ENCODE measurements at places on chromosomes 6 and 20.
A peak's percentile ranks its signal among the peaks of the same experiment; 100 is the strongest.

DNA sequence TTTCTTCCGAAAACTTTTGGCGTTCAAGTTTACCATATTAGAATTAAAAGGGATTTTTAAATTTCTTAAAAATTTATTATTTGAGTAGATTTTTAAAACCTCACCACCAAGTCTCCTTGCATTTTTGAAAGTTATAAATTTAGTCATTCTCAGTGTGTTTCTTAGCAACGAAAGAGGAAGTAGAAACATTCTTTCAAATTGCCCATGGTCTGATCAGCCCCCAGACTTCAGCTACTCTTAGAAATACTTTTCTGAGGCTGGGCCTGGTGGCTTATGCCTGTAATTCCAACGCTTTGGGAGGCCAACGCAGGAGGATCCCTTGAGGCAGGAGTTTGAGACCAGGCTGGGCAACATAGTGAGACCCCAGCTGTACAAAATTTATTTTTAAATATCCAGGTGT lies 15.1 kb upstream of the RTF2 start:
- no peak for DNase-seq

DNA sequence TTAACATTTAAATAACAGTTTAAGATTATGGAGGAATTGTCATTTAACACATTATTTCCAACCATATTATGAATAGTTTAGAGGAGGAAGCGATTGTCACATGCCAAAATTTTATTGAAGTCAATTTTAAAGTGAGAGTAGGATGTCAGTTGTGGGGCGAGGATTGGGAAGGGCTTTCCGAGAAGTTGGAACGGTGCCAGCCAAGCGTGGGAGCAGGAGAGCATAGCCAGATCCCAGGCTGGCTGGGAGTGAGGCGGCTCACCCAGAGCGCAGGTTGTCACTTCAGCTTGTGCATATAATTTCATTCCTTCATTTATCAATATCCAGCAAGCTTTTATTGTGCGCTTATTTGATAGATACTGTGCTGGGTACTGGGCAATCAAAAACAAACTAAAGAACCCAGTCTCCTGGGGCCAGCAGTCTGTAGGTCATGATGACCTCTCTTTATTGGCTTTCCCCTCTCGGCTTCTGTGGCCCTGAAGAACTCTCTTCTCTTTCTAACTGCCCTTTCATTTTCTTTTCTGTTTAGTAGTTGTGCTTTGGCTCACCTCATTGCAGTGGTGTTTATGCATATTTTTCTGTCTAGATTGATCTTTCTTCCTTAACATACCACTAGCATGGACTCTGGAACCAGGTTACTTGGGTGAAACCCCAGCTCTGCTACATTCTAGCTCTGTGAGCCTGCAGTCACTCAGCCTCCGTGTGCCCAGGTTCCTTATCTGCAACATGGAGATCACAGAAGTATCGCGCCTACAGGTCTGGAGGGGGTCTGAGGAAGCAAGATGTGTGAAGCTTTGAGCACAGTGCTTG lies 6.4 kb downstream of the CEP43 start:
- no peak for DNase-seq

DNA sequence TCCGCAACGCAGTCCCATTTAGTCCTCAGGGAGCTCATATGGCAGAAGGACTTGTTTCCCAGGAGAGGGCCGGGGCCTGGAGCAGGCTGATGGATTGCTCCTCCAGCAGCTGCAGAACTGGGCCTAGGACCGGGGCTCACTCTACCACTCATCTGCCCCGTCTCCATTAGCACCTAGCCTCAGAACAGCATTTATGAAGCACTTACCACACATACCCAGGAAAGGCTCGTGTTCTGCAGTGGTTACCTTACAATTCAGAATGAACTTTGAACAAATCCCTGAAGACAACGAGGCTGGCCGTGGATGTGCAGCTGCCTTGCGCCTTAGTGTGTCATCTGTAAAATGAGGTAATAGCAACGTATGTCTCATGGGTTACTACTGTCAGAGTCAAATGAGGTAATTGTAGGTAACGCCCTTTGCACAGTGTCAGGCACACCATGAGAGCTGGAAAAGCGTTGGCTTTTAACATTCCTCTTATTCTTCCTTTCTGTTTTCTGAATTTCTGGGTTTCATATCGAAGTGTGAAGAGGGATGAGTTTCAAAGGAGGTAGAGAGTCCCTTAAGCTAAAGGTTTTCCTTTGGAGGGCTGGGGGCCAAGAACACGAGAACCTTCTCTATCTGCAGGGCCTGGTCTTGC lies 46.3 kb upstream of the CD93 start:
- DNase-seq: no peak

- peak; percentile 45 for DNase-seq
Observed at GRCh38 chr6:15268137-15268908, 22.5 kb downstream of the JARID2 start.

DNA sequence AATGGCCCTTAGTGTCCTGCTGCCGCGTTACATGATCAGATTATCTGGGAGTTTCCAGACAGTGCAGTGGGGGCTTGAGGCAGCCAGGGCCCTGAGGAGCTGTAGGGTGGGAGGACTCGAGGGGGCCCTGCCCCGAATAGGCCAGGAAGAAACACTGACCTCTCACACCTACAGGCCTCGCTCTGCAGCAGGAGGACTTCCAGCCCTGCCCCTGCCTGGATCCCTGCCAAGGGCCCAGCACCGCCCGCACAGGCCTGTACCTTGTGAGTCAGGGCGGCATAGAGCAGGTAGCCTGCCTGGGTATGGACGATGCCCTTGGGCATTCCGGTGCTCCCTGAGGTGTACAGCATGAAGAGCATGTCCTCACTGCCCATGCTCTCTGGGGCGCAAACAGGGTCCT lies 30.1 kb upstream of the APMAP start:
- DNase-seq: no peak

GRCh38 chr6:122798099-122798641 lies 9.1 kb downstream of the SMPDL3A start:
- DNase-seq: no peak

- DNase-seq: no peak
Observed at GRCh38 chr6:36697481-36697903, at the start of gene RAB44. TSS of gene RAB44 (plus strand) at chr6:36697826. CDS start at chr6:36704236, 6,410 bp downstream.

DNA sequence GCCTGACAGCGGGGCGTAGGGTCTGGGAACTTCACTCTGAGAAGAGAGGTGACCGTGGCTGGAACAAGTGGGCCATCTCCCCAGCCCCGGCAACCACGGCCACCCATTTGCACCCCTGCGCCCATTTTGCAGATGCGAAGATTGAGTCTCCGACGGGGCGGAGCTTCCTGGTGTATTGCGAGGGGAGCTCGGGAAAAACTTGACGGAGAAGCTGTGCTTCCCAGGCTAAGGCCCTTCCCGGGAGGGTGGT lies 653 bp downstream of the ZNF335 start:
- DNase-seq: no peak

GRCh38 chr20:44849703-44850102 lies 35.8 kb upstream of the YWHAB start:
- DNase-seq: peak; percentile 31

DNA sequence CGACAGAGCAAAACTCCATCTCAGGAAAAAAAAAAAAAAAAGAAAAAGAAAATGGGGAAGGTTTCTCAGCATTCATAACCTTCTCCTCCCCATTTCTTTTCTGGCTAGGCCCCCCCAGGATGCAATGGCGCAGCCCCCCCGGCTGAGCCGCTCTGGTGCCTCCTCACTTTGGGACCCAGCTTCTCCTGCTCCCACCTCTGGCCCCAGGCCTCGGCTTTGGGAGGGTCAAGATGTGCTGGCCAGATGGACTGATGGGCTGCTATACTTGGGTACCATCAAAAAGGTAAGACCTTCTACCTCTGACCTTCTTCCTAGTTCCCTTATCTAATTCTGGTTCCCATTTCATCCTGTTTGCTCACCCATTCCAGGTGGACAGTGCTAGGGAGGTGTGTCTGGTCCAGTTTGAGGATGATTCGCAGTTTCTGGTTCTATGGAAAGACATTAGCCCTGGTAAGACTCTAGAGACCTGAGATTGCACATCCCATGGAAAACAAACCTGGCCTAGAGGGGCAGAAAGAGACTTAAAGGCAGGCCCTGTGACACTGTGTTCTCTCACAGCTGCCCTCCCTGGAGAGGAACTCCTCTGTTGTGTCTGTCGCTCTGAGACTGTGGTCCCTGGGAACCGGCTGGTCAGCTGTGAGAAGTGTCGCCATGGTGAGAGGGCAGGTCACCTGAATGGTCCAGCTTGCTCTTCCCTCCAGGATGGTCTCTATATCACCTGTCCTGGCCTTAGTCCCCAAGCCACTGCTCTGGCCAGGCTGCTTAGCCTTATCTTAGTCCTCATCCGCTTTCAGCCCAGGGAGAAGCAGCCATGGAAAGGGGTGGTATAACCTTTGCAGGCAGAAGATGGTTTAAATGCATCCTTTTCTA lies 1.6 kb downstream of the PHF1 start:
- no peak for DNase-seq

- DNase-seq: no peak
Observed at GRCh38 chr6:147378819-147379218, 129.7 kb upstream of the SAMD5 start.

DNA sequence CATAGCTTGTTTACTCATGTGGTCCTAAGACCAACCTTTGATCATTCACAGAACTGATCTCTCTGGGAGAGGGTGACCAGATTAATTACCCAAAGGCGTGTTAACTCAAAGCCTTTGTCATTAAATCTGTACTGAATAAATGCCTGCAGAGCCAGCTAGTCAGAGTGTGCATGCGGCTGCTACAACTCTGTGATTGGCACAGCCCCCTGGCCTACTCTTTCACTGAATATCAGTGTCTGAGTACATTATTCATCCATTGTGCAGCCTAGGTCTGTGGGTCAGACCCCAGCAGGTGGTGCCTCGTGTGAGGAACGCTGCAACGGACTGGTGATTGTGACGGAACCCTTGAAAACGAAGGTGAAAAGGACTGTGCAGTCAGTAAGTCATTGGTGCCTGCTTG lies 663.6 kb downstream of the PHF3 start:
- DNase-seq: no peak

- no peak for DNase-seq
Observed at GRCh38 chr6:113103634-113104361, 753.3 kb upstream of the MARCKS start.

DNA sequence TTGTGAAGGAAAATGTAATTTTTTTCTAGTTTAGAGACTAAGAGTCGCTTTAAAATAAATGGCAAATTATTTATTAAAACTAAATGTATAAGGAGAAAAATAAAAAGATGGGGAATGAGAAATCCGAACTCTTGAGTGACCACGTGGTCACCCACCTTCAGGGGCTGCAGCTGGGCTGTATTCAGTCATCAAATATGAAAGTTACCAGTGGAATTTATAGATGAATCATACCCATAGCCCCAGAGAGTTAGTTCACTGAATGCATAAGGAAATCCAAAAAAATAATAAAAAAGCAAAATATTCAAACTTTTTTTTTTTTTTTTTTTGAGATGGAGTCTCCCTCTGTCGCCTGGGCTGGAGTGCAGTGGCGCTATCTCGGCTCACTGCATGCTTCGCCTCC lies 947.7 kb upstream of the ADGRB3 start:
- no peak for DNase-seq

- DNase-seq: no peak
Observed at GRCh38 chr20:37223053-37223452, 38.6 kb downstream of the GHRH start.

DNA sequence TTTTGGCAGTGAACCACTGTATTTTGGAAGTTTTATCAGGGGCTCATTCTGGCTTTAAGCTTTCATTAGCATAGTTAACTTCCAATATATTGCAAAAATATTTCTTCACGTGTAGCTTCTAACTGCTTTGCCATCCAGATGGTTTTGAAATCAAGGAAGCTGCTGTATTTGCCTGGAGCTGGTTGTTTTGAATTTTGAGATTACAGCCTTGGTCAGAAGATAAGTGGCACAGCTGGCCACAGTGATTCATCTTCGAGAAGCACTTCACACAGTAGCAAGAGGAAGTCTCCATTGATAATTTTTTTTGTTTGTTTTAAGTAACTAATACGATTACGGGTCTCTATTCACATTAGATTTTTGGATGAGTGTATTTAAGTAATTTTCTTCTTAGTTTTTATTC lies 3.8 kb downstream of the APCDD1L start:
- no peak for DNase-seq

DNA sequence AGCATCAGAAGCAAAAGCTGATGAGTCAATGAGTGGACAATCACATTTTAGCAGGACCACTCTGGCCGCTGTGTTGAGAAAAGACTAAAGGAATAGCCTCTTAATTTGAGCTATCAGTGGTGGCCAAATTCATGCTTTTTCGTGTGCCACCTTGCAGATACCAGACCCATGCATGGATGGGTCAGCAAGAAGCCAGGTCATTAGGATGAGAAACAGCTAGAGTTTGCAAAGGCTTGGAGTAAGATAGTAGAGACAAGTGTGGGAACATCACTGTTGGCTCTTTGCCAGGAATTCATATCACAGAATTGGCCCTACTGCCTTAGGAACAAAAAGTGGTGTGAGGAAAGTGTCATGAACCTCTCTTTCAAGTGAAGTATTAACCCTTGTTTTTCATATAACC lies 25.5 kb downstream of the MRAP2 start:
- DNase-seq: no peak

DNA sequence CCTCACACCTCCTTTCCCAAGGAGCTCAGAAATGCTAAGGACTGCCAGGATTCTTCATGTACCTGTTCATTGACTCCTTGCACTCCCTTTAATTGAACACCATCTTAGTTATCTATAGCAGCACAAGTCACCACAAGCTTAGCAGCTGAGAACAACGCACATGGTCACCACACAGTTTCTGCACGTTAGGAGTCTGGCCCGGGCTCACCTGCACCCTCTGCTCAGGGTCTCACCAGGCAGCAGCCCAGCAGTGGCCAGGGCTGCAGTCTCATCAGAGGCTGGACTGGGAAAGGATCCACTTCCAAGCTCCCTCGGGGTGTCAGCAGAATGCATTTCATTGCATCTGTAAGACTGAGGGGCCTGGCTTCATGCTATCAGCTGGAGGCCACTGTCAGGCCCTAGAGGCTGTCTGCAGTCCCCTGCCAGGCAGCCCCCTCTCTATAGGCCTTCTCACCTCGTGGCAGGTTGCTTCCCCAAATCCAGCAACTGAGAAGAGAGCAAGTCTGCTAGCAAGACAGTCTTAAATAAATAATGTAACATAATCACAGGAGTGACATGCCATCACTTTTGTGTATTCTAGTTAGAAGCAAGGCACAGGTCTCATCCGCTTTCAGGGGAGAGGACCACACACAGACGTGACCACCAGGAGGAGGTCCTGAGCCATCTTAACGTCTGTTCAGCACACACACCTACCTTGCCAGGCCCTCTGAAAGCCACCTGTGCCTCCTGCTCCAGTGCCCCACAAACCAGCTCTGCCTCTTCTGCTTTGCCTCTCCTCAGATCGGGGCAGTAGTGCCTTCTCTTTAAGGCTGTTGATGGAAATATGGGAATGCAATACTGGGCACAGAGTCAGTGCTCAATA lies 165.2 kb upstream of the CST7 start:
- peak; percentile 17 for DNase-seq

DNA sequence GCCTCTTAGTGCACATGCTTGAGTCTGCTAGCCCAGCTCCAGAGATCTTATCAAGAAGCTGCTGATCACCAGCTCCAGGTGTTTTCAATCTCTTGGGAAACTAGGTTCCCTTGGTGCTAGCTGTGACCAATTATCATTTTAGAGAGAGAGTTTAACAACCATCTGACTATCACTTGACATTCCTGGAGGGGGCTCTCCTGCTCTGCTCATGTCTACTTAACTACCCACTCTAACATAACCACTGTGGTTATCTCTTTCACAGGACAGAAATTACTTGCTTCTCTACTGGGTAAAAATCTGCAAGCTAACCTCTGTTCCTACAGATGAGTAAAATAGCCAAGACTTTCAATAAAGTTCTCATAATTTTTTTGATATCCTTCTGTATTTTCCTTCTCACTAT lies 823.4 kb upstream of the GJE1 start:
- no peak for DNase-seq

- DNase-seq: no peak
Observed at GRCh38 chr6:133746417-133746770, 142.5 kb upstream of the TCF21 start.

Measured in neural progenitor cell (in vitro differentiated cells).